HCEC 1CT (cell line): ENCODE measurements at places on chromosomes 4 and X.

DNA sequence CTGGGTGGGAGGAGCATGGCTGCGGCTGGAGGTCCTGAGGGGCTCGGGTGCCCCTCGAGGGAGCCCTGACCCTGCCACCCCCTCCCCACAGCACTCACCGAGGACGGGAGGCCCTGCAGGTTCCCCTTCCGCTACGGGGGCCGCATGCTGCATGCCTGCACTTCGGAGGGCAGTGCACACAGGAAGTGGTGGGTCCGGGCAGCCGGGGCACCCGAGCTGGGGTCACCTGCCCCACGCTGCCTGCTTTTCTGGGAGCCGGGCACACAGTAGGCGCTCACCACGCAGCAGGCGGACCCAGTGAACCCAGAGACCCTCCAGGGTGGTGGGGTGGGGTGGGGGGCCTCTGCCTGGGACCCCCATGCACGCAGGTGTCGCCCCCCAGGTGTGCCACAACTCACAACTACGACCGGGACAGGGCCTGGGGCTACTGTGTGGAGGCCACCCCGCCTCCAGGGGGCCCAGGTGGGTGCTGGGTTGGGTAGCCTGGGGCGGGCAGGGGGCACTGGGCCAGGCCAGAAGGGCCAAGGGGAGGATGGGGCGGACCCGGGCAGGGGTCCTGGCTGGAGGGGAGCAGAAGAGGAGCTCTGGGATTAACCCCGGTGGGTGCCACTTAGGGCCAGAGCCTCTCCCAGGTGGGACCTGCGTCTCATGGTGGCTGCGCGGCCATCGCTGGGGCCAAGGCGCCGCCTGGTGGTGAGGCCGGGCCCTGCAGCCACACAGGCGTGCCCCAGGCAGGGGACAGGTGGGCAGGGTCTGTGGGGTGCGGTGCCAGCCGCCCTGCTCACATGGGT is 1.4 kb downstream of the HGFAC start:
- no peak for DNase-seq

- DNase-seq = no peak
Observed at GRCh38 chrX:18471296-18471695, 45.9 kb downstream of the CDKL5 start.

DNA sequence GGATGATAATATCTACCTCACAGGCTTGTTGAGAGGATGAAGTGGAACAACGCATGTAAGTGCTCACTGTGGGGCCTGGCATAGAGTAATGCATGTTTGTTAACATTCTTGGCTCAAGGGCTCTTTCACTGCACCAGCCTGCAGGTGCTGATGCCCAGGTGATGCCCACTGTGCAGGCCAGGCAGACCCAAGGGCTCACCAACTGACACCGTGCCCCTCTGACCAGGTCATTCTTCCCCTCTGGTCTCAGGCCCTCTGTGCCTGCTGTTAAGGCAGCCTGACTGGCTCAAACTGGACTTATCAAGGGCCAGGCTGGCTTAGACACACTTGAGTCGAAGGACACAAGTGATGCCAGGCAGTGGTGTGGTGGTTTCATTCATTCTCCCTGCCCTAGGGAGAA is 90.5 kb downstream of the PJA1 start:
- no peak for DNase-seq

DNA sequence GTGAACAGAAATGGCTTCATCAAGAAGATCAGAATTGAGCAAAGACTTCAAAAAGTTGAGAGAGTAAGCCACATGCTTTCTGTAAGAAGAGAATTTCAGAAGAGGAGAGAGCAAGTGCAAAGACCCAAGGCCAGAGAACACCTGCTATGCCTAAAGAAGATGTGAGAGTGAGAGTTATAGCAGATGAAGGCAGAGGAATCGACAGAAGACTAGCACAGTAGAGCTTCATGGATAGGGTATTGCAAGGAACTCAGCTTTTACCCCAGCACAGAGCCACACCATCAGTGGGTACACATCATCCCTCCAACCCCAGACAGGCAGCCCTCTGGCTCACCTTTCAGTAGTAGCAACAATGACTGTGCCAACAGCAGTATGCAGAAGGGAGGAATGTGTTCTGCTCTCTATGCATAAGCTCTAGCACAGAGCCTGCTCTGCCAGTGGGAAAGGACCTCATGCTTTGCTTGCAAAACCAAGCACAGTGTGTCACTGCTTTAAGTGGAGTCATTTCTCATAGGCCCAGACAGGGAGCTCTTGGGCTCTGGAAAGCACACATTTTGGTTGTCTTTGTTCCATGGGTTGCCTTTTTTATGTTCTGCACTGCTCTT is 318.6 kb downstream of the NAF1 start:
- no peak for DNase-seq

DNA sequence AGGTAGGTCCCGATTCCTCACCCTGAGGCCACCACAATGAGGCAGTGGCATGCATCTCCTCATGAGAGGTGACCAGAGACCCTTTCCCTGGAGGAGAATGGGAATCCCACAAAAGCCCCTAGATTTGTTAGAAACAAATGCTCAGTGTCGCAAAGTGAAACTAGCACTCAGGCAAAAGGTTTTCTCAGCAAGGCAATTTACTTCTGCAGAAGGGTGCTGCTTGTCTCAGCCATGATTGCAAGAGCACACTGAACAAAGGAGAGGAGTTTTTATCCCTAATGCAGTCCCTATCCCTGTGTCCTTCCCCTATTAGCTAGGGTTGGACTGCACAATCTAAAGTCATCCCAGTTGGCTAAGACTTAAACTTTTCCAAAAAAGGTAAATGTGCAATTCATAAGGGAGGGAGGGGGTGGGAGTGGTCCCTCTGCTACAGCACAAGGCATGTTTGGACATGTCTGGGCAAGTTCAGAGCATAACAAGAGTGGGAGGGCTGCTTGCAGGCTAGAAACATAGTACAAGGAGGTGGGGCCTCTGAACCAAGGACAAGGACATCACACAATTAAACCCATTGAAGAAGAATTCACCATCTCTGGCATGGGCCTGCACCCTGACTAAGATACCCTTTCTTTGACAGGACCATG is 185.3 kb downstream of the CCNG2 start:
- no peak for DNase-seq

DNA sequence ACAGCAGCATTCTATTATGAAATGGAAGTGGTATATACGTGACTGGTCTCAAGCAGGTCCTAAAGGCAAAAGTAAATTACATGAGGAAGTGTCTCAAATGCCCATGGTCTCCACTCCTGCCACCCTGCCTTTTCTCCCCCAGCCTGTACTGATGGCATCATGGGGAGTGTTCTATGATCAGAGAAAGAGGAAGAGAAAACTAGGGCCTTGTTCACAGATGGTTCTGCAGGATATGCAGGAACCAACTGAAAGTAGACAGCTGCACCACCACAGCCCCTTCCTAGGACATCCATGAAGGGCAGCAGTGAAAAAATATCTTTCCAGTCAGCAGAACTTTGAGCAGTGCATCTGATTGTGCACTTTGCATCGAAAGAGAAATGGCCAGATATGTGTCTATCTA is 901.5 kb downstream of the ARAP2 start:
- DNase-seq = no peak

DNA sequence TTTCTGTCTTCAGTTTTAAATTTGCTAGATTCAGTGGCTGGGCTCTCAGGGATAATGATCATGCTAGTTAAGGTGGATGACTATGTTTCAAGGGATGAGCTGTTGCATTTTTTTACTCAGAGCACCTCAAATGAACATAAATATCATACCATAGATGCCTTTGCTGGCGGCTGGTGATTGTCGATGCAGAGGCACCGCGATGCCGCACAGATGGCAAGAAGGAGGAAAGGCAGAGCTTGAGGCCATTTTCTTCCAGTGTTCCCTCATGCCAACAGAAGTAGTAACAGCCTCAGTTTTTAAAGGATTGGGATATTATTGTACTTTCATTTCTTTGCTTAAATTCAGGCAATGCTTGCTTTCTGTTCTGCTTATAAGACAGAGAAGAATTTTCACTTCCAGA is 654.7 kb upstream of the IGFBP7 start:
- no peak for DNase-seq

GRCh38 chr4:107619066-107619465 is 101.0 kb downstream of the PAPSS1 start:
- DNase-seq = peak; percentile 24

GRCh38 chrX:1932231-1932630 is 317.4 kb downstream of the ASMT start:
- DNase-seq = no peak

- DNase-seq = no peak
Observed at GRCh38 chr4:127450276-127450675, 182.5 kb upstream of the INTU start.

- no peak for DNase-seq
Observed at GRCh38 chrX:143664302-143664701, 28.4 kb upstream of the SLITRK4 start.

DNA sequence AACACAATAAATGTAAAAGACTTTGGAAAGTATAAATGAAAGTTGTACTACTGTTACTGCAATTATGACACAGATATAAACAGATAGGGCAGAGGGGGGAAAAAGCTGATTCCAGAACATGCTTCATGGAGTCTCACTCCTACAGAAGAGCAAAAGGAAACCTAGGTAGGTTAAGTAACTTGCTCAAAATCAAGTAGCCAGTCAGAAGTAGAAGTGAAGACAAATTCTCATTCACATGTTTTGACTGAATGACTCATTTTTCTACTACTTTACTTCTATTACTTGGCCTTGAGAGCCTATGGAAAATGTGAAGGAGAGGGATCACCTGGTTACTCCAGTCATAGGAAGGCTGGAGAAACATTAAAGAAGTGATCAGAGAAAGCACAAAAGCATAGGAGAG is 23.6 kb upstream of the RASGEF1B start:
- no peak for DNase-seq

DNA sequence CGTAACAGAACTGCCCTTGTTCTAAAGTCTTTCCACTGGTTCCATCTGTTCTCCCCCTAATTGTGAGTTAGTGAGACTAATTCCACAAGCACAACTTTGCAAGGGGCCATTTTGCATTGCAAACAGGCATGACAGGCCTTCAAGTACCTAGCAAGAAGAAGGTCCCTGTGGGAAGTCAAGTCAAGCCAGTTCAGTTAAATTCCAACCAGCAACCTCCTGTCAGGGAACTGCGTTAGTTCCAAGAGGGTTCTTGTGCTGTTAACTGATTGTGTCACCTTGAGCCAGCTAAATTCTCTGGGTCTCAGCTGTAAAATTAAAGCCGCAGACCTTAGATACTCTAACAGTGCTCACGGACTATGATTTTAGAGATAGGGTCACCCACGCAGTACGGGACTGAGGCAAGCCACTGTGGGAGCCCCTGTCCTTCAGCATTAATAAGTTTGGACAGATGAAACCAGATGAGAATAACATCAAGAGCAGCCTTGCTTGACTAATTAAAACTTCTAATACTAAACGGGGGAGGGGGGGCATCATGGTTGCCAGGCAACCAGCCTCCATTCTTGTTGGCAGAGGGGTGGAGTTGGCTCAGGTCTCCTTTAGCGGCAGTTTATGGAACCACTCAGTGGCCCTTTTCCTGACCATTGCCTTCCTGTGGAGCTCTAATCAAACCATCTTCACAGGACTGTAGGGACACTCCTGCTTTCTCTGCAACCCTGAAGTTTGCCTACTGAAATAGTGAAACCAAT is 24.1 kb upstream of the TMEM150C start:
- no peak for DNase-seq

- DNase-seq = no peak
Observed at GRCh38 chr4:105352826-105353225, 121.0 kb downstream of the PPA2 start.

GRCh38 chr4:55077577-55077976 is 47.8 kb downstream of the KDR start:
- no peak for DNase-seq

DNA sequence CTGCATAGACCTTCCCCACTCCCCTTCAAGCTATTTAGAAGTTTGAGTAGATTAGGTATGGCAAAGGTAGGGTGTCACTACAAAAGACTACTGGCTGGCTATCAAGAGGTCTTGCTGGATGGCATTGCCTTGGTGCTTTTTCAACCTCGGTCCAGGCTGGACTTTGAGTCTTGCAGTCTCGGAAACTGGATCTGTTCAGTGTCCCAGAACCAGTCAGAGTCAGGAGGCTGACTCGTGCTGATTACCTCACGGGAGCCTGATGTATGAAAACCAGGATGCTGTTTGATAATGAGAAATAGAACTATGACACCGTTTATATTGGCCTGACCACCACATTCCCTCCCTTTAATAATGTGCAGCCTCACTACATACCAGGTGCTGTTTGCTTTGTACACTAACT is 2.7 kb upstream of the PHKA1 start:
- DNase-seq = no peak

GRCh38 chrX:10981506-10981905 is 129.6 kb upstream of the HCCS start:
- DNase-seq = no peak

- no peak for DNase-seq
Observed at GRCh38 chr4:4254666-4255065, 6.6 kb upstream of the TMEM128 start.

DNA sequence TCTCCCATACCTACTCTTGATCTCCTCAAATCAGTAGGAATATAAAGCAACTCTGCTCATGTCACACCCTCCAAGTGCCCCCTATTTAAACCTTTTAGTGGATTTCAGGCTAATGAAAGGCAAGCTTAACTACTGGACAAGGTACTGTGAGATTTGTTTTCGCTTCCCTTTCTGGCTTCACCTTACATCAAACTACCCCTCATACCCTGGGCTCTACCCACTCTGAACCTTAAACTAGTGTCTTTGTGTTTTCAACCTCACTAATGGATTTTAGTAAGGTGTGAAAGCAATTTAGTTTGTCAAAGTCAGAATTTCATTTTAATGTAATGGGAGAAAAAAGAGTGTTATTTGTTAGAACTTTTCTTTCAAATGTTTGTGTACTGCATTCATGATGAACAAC is 291.7 kb downstream of the INPP4B start:
- no peak for DNase-seq

GRCh38 chr4:153585026-153585425 is 99.1 kb upstream of the TLR2 start:
- DNase-seq = no peak

DNA sequence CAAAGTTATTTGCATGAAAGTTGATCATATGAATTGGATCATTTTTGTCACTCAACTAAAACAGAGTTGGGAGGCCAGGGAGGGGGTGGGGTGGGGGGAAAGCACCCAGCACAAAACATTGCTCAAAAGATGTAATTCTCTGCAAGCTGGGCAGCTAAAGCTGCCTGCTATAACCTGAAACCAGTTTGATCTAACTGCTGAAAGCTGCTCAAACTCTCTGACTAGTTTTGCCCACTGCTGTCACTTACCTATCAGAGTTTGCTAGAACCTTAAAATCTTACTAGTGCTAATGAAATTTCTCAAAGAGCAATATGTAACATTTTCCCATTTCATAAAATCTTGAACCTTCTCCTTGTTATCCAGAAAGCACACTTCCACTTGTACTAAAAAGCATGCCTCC is 10.4 kb downstream of the CXCL8 start:
- no peak for DNase-seq

GRCh38 chrX:139851730-139852129 is 81.1 kb downstream of the ATP11C start:
- no peak for DNase-seq

DNA sequence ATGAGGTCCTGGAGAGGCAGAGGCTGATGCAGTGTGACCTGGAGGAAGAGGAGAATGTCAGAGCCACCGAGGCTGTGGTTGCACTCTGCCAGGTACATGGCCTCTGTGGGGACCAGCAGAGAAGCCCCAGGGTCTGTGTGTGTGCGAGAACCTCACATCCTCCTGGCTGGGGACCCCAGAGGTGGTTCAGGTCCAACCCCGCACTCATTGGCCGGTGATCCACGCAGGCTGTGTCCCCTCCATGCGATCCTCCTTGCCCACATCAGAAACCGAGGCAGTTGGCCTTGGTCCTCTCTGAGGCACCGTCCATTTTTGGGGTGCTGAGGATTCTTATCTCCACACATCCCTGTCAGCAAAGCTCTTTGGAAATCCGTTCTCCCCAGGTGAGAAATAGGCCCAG is 45.3 kb downstream of the EVC start:
- no peak for DNase-seq
